Vagina (tissue), 2 donors: ENCODE measurements at places on chromosomes 7 and 10. TPM values are rescaled to one million over a fixed set of nuclear protein-coding genes. Genes with fewer than 3 reads are reported as not detected.

- no peak overlapping the region for H3K4me3 ChIP-seq
- H3K4me1 ChIP-seq, result no peaks in the 10 kb centered on the region
- no peaks in the 10 kb centered on the region for H3K27me3 ChIP-seq
- no peak overlapping the region for H3K27ac ChIP-seq
These were observed 200.1 kb upstream of the FOXP2 start for GRCh38 chr7:114214466-114214865.

GRCh38 chr10:75356484-75356883, 45.1 kb downstream of the ZNF503 start:
- H3K27me3 ChIP-seq, result no peaks in the 10 kb centered on the region
- no peak overlapping the region for H3K4me3 ChIP-seq
- no peaks in the 10 kb centered on the region for H3K4me1 ChIP-seq
- no peak for DNase-seq
- no peaks in the 10 kb centered on the region for H3K36me3 ChIP-seq

DNA sequence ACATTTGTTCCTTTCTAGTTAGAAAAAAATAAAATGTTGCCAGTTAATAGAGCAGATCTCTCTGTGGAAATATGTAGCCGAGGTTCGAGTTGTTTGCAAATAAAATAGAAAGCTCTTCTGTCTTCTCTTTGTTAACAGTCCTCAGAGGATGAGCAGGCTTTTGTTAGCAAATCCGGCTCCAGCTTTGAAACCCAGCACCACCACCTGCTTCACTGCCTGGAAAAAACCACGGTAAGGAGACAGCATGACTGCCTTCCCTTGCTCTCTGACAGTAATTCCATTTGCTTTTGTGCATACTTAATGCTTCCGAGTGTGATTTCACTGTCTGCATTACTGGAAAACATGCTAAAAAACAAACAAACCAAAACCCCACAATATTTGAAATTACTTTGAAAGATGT, 115.6 kb downstream of the TSPAN12 start:
- no peaks in the 10 kb centered on the region for H3K27me3 ChIP-seq
- no peaks in the 10 kb centered on the region for H3K4me1 ChIP-seq
- H3K27ac ChIP-seq, result no peak overlapping the region
- no peak overlapping the region for H3K4me3 ChIP-seq

- no peak overlapping the region for H3K27ac ChIP-seq
- no peaks in the 10 kb centered on the region for H3K36me3 ChIP-seq
- H3K4me1 ChIP-seq, result no peaks in the 10 kb centered on the region
These were observed 35.7 kb downstream of the CBX3 start for GRCh38 chr7:26237035-26237807.

- H3K27me3 ChIP-seq, result no peaks in the 10 kb centered on the region
- H3K36me3 ChIP-seq, result no peaks in the 10 kb centered on the region
- H3K4me1 ChIP-seq, result peaks cover 51% of the 10 kb centered on the region
- peak; percentile 92 for DNase-seq
These were observed 18.6 kb upstream of the VDAC2 start for GRCh38 chr10:75191821-75192568.

The PHYHIPL gene
- total RNA-seq, result 2.0 TPM

GRCh38 chr10:7202793-7203355, 208.0 kb downstream of the SFMBT2 start:
- no peak overlapping the region for H3K4me3 ChIP-seq
- peaks cover 4% of the 10 kb centered on the region for H3K36me3 ChIP-seq
- DNase-seq, result no peak
- no peak overlapping the region for H3K27ac ChIP-seq

DNA sequence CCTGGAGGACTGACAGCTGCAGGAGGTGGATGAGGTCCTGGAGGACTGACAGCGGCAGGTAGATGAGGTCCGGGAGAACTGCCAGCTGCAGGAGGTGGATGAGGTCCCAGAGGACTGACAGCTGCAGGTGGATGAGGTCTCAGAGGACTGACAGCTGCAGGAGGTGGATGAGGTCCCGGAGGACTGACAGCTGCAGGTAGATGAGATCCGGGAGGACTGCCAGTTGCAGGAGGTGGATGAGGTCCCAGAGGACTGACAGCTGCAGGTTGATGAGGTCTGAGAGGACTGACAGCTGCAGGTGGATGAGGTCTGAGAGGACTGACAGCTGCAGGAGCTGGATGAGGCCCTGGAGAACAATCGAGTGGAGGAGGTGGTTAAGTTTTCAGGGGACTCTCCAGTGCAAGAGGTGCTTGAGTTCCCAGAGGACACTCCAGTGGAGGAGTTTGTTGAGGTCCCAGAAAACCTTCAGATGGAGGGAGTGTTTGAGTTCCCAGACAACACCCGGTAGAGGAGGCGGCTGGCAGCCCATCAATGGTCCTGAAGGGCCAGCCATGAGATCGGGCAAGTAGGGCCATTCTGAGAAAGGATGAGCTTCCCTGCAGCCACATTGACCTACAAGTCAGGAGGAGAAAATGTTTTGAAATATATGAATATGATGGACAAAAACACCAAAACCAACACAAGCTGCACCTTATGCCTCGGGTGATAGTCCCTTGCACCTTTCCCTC, 4.7 kb upstream of the EIF5AL1 start:
- no peak overlapping the region for H3K4me3 ChIP-seq

The ATOH7 gene
- total RNA-seq, result not detected

The CARD11 gene
- 2.9 TPM for total RNA-seq

GRCh38 chr10:13977861-13978532, 352.7 kb downstream of the FRMD4A start:
- no peaks in the 10 kb centered on the region for H3K27me3 ChIP-seq
- H3K36me3 ChIP-seq, result no peaks in the 10 kb centered on the region
- no peaks in the 10 kb centered on the region for H3K4me1 ChIP-seq
- DNase-seq, result no peak
- H3K27ac ChIP-seq, result no peak overlapping the region
- no peak overlapping the region for H3K4me3 ChIP-seq

DNA sequence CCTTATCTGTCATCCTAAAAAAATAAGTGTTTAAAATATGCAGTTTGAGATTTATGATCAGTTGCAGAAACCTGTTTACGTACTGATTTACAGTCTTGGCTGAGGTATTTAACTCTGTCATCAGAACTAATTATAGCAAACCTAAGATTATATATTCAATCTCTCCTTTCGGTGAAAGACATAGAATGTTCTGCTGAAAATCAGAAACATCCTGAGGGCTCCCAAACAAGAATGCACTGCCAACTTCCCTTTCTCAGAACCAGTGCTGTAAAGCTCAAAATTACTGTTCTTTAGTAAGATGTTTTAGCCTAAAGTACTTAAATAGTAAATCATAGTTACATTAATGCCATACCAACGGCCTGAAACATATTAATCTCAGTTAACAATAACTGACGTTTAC, 34.3 kb downstream of the FAM204A start:
- H3K4me1 ChIP-seq, result peaks cover 6% of the 10 kb centered on the region
- H3K27ac ChIP-seq, result no peak overlapping the region
- H3K4me3 ChIP-seq, result no peak overlapping the region
- no peaks in the 10 kb centered on the region for H3K27me3 ChIP-seq
- no peak for DNase-seq

- no peak overlapping the region for H3K4me3 ChIP-seq
- DNase-seq, result no peak
- H3K4me1 ChIP-seq, result no peaks in the 10 kb centered on the region
- H3K27ac ChIP-seq, result no peak overlapping the region
These were observed 82.8 kb upstream of the C7orf33 start for GRCh38 chr7:148507787-148508186.

DNA sequence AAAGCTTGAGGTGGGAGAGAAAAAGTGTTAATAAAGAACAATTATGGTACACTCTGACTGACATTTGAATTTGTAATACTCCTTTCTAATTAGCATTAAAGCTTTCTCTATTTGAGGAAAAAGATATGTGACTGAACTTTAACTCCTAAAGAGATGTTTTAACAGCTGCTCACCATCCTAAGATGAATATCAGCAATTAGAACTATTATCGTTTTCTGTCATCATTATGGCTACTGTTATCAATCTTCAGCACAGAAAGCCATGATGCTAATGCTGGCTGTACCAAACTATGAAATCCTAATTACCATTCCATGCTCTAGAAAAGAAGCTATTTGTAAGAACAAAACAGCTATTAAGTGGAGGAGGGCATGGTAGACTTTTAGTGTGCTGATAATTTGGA, 228.8 kb upstream of the CSTF2T start:
- no peaks in the 10 kb centered on the region for H3K4me1 ChIP-seq
- no peak overlapping the region for H3K27ac ChIP-seq
- no peaks in the 10 kb centered on the region for H3K27me3 ChIP-seq

GRCh38 chr7:30906014-30906413, 5.6 kb upstream of the AQP1 start:
- no peaks in the 10 kb centered on the region for H3K27me3 ChIP-seq
- H3K4me3 ChIP-seq, result no peak overlapping the region
- no peaks in the 10 kb centered on the region for H3K36me3 ChIP-seq
- peak overlapping the region; percentile 40 for H3K27ac ChIP-seq
- DNase-seq, result no peak
- peaks cover 44% of the 10 kb centered on the region for H3K4me1 ChIP-seq

- no peaks in the 10 kb centered on the region for H3K36me3 ChIP-seq
- no peak overlapping the region for H3K27ac ChIP-seq
- H3K4me3 ChIP-seq, result no peak overlapping the region
- no peaks in the 10 kb centered on the region for H3K27me3 ChIP-seq
These were observed 52.6 kb upstream of the CYP2C8 start for GRCh38 chr10:95121904-95122303.

GRCh38 chr10:32413513-32413912, 32.4 kb upstream of the CCDC7 start:
- DNase-seq, result no peak
- H3K36me3 ChIP-seq, result no peaks in the 10 kb centered on the region
- H3K4me3 ChIP-seq, result no peak overlapping the region

GRCh38 chr10:13526948-13527863, 1.6 kb downstream of the BEND7 start:
- H3K4me3 ChIP-seq, result peak overlapping the region; percentile 73
- no peaks in the 10 kb centered on the region for H3K27me3 ChIP-seq
- H3K4me1 ChIP-seq, result peaks cover 11% of the 10 kb centered on the region

GRCh38 chr10:37563107-37563714, 294.2 kb downstream of the ZNF248 start:
- H3K4me3 ChIP-seq, result no peak overlapping the region
- H3K27ac ChIP-seq, result no peak overlapping the region
- no peaks in the 10 kb centered on the region for H3K4me1 ChIP-seq
- no peaks in the 10 kb centered on the region for H3K36me3 ChIP-seq
- no peak for DNase-seq

GRCh38 chr7:136228171-136228570, 251.0 kb upstream of the MTPN start:
- no peak for DNase-seq
- H3K36me3 ChIP-seq, result no peaks in the 10 kb centered on the region
- no peak overlapping the region for H3K27ac ChIP-seq
- H3K4me1 ChIP-seq, result no peaks in the 10 kb centered on the region
